ENCODE measurements at places on chromosomes 3 and 15. TPM values are rescaled to one million over a fixed set of nuclear protein-coding genes. Genes with fewer than 3 reads are reported as not detected.

- H3K27ac ChIP-seq, result no peak overlapping the region
- no peak for DNase-seq
- no peaks in the 10 kb centered on the region for H3K36me3 ChIP-seq
- H3K4me1 ChIP-seq, result no peaks in the 10 kb centered on the region
- no peak overlapping the region for H3K4me3 ChIP-seq
These were observed 27.1 kb upstream of the SLC30A4 start for GRCh38 chr15:45549541-45550220.

Gene SEMA3B
- total RNA-seq, result 60.2 TPM

Gene ZNF385D
- 2.9 TPM for total RNA-seq

- H3K4me3 ChIP-seq, result peak overlapping the region; percentile 98
- peak overlapping the region; percentile 64 for H3K27ac ChIP-seq
- H3K27me3 ChIP-seq, result no peaks in the 10 kb centered on the region
These were observed 765 bp upstream of the UBE2E2 start for GRCh38 chr3:23202203-23202920.

GRCh38 chr3:61978460-61979419 is 394.6 kb downstream of the FEZF2 start:
- H3K4me3 ChIP-seq, result no peak overlapping the region
- no peak for DNase-seq
- H3K36me3 ChIP-seq, result no peaks in the 10 kb centered on the region
- H3K27me3 ChIP-seq, result no peaks in the 10 kb centered on the region
- H3K27ac ChIP-seq, result no peak overlapping the region

- H3K27ac ChIP-seq, result no peak overlapping the region
- H3K27me3 ChIP-seq, result no peaks in the 10 kb centered on the region
- DNase-seq, result no peak
- no peaks in the 10 kb centered on the region for H3K4me1 ChIP-seq
- no peaks in the 10 kb centered on the region for H3K36me3 ChIP-seq
These were observed 139.5 kb downstream of the ZPLD1 start for GRCh38 chr3:102574355-102574754.

- no peak for DNase-seq
- no peak overlapping the region for H3K27ac ChIP-seq
- no peaks in the 10 kb centered on the region for H3K36me3 ChIP-seq
- H3K27me3 ChIP-seq, result no peaks in the 10 kb centered on the region
These were observed 24.1 kb downstream of the GJD2 start for GRCh38 chr15:34730701-34731100.

DNA sequence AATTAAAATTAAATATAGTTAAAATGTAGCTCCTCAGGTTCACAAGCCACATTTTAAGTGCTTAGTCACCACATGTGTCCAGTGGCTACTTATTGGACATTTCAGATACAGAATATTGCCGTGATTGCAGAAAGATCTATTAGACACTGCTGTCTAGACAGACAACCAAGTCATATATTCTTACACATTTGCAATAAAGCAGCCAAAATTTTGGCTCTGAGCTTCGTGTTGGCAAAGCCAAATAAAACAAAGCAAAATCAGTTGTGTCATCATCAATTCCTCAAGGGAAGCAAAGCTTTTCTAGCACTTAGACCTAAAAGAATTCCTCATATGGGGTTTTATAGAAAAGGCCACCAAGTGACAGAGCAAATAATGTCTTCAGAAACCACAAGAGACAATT is 193.1 kb upstream of the LPP start:
- no peak for DNase-seq
- H3K27ac ChIP-seq, result no peak overlapping the region
- peaks cover under 1% of the 10 kb centered on the region for H3K4me1 ChIP-seq
- no peak overlapping the region for H3K4me3 ChIP-seq
- no peaks in the 10 kb centered on the region for H3K36me3 ChIP-seq

DNA sequence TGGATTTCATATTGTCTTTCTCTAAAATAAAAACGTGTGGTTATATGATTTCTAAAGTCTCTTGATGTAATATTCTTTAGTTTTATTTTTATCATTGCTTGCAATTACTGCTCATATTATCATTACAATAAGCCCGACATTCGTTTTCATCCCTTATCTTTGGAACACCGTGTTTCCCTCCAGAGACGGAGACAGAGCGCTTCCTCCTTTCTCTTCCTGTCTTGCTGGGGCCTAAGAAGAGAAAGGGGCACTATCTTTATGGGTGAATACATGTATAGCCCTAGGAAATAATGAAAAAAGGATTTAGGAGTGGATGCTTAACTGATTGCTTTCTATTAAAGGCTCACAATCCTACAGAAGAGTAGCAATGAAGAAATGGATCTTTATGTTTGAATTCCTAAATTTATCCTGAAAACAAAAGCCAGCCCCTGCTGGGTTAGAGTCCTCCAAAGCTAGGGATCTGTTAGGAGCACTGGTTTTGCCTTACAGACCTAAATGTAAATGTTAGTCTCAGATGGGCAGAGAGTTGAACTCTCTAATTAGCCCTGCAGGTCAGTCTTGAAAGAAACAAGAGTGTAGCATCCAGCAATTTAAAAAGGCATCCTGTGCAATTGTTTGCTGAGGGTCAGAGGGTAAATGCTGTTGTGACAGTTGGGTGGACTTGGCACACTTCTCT is 145.1 kb downstream of the TP63 start:
- H3K4me1 ChIP-seq, result peaks cover 12% of the 10 kb centered on the region
- no peak overlapping the region for H3K27ac ChIP-seq
- no peaks in the 10 kb centered on the region for H3K36me3 ChIP-seq
- no peak for DNase-seq
- H3K4me3 ChIP-seq, result no peak overlapping the region

DNA sequence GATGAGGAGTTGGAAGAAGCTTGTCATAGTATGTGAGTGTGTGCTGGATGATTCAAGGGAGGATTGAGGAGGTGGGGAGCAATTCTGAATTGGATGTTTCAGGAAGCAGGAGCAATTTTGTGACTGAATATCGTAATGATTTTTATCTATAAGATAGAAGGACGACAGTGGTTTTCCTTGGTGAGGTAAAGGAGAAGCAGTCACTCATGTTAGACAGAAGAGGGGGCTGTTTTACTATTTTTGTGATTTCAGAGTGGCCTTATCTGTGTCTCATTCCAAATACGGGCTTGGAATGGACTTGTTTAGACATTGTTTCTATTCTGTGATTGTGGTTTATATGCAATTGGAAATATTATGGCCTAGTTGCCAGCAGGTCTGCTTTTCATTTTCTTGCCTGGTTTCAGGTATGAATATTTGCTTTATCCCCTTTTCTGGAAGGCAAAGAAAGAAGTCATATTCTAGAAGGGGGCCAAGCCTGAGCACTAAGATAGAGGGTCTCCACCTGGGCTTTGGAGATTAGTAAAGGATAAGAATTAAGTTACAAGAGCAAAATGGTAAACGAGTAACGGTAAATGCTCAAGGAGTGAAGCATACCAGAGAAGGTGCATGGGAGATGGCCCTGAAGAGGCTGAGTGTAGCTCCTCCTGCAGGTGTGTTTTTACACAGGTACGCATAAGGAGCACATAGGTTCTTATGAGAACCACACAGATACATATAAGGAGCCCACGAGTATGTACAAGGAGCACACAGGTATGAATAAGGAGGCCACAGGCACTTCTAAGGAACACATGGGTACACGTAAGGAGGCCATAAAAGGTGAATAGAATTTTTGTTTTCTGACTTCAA is 124.6 kb upstream of the KCNAB1 start:
- H3K36me3 ChIP-seq, result no peaks in the 10 kb centered on the region
- no peak overlapping the region for H3K4me3 ChIP-seq
- no peaks in the 10 kb centered on the region for H3K27me3 ChIP-seq
- H3K27ac ChIP-seq, result no peak overlapping the region
- H3K4me1 ChIP-seq, result no peaks in the 10 kb centered on the region
- DNase-seq, result peak; percentile 58

DNA sequence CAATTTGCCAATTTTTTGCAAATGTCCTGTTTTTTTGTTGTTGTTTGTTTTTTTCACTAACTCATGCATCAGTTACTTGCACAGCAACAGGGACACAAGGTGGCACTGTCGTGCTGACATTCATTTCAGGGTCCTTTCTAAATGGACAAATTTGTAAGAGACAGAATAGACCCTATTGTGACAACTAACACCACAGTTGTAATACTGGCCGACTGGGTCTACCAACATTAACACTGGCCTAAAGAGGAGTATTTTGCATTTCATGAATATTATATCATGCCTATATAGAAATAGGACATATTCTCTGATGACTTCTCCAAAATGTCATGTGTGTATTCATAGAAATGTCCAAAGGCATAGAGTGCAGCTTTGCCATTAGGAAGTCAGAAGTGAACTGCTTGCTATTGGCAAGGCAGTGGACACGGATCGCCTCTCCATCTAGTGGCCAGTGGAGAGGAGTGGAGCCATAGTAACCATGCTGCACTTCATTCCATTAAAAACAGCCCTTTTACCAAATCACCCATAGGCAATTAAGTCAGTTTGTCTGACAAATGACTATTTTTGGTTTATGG is 54.8 kb downstream of the ZBTB20 start:
- no peaks in the 10 kb centered on the region for H3K27me3 ChIP-seq
- no peak overlapping the region for H3K4me3 ChIP-seq
- DNase-seq, result peak; percentile 75
- H3K4me1 ChIP-seq, result no peaks in the 10 kb centered on the region
- H3K27ac ChIP-seq, result no peak overlapping the region

Gene TMCO5A
- not detected for total RNA-seq

GRCh38 chr3:53773021-53773436 is 73.2 kb downstream of the CHDH start:
- no peak overlapping the region for H3K4me3 ChIP-seq
- H3K4me1 ChIP-seq, result peaks cover 23% of the 10 kb centered on the region
- H3K36me3 ChIP-seq, result no peaks in the 10 kb centered on the region
- peak overlapping the region; percentile 66 for H3K27ac ChIP-seq
- DNase-seq, result no peak

DNA sequence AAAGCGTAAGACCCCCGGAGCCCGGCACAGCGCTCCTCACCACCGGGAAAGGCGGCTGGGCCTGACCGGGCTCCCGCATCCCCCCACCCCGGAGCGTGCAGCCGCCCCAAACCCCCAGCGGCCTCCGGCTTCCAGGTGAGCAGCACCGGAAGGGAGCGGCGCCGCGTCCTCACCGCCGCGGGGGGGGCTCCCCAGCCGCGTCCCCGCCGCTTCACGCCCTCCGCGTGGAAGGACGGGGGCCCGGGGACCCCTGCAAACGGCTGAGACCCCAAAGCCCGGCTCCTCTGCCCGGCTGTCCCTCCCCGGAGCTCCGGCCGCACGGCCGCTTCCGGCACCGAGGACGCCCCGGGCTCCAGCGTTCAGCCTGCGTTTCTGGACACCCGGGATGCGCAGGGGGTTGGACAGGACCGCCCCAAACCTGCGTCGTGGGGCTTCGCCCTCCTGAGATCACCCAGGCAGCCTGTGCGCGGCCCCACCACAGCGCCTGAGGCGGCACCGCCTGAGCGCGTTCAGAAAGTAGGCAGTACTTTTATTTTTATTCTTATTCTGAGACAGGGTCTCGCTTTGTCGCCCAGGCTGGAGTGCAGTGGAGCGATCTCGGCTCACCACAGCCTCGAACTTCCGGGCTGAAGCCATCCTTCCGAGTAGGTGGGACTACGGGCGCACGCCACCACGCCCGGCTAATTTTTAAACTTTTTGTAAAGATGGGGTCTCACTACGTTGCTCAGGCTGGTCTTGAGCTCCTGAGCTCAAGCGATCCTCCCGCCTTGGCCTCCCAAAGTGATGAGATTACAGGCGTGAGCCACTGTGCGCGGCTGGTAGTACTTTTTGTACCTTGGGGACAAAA is 51.6 kb upstream of the BLM start:
- no peak for DNase-seq
- H3K4me3 ChIP-seq, result no peak overlapping the region

- no peak overlapping the region for H3K27ac ChIP-seq
- H3K27me3 ChIP-seq, result no peaks in the 10 kb centered on the region
- H3K36me3 ChIP-seq, result no peaks in the 10 kb centered on the region
- H3K4me3 ChIP-seq, result no peak overlapping the region
These were observed 83.8 kb upstream of the SNRPA1 start for GRCh38 chr15:101378879-101379278.

Gene RAB11A
- total RNA-seq, result 306 TPM

Gene LOXL1
- total RNA-seq, result 35.6 TPM

Gene SERINC4
- 0.24 TPM for total RNA-seq

DNA sequence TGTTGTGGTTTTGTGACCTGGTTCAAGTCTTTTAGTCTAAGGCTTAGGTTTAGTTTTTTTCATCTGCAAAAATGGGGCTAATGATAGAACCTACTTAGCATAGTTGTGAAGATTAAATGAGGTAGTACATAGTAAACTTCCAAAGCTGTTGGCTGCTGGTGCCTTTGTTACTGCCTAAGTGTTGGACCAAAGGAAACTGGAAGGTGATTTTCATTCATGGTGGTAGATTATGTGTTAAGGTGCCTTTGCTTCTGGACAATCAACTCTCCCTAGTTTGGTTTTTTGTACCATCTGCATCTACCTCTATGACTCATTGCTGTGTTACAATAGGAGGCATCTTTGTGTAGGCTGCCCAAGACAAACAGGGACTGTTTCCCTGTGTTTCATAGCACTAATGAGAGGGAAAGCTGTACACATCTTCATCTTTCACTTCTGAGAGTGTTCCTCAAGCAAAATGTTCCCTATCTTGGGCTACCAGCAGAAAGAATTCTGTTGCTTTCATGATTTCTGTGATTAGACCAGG is 3.2 kb downstream of the MAP2K1 start:
- no peak overlapping the region for H3K4me3 ChIP-seq
- H3K27ac ChIP-seq, result no peak overlapping the region
- H3K27me3 ChIP-seq, result no peaks in the 10 kb centered on the region
- DNase-seq, result no peak

- H3K4me1 ChIP-seq, result no peaks in the 10 kb centered on the region
- no peaks in the 10 kb centered on the region for H3K27me3 ChIP-seq
- no peak overlapping the region for H3K27ac ChIP-seq
- no peak for DNase-seq
These were observed 594.9 kb upstream of the SUCLG2 start for GRCh38 chr3:68249265-68249664.

DNA sequence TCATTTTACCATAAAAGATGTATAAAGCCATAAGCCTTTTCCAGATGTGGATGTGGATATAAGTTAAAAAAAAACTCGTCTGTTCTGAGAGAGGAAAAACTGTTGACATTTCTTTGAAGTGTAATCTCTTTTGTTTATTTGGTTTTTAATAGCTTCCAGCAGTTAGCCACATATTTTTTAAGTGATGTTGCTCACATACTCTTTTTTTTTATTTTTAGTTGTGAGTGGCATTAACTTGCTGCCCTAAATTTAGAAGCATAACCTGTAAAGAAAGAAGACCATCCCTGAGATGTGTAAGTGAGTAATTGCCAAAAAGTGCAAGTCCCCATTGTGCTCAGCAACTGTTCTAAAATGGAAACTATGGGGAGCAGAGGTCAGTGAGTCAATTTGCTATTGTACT is 415.9 kb upstream of the MDFIC2 start:
- H3K4me1 ChIP-seq, result peaks cover 4% of the 10 kb centered on the region
- H3K27me3 ChIP-seq, result no peaks in the 10 kb centered on the region
- no peak overlapping the region for H3K4me3 ChIP-seq
- no peaks in the 10 kb centered on the region for H3K36me3 ChIP-seq
- H3K27ac ChIP-seq, result no peak overlapping the region

DNA sequence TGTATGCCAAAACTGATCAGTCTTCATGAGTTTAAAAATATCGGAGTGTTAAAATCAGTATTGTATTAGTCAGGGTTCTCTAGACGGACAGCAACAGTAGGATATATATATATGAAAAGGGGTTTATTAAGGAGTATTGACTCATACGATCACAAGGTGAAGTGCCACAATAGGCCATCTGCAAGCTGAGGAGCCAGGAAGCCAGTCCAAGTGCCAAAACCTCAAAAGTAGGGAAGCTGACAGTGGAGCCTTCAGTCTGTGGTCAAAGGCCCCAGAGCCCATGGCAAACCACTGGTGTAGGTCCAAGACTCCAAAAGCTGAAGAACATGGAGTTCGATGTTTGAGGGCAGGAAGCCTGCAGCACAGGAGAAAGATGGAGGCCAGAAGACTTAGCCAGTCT is 391.0 kb upstream of the CADM2 start:
- no peak overlapping the region for H3K27ac ChIP-seq
- H3K4me3 ChIP-seq, result no peak overlapping the region
- H3K27me3 ChIP-seq, result no peaks in the 10 kb centered on the region
- no peak for DNase-seq
- H3K36me3 ChIP-seq, result no peaks in the 10 kb centered on the region
- H3K4me1 ChIP-seq, result no peaks in the 10 kb centered on the region

All from hepatocyte (in vitro differentiated cells).